GM19239 (cell line): ENCODE measurements at places on chromosomes 5 and 9.

DNA sequence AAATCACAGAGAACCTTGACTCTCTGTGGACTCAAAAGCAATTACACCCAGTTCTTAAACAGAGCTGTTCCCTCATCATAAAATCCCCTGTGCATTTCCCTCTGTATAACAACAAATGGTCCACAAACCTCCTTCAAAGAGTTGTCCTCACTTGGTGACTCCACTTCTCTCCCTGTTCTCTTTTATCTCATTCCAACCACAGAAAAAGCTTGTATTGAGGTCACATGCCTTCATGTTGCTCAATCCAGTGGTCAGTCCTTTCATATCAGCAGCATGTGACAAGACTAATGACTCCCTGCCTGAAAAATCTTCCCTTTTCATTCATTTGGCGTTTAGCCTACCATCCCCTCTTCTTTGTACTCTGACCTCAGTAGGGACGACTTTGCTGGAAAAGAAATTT, 158.0 kb downstream of the DEPDC1B start:
- no peak for DNase-seq

DNA sequence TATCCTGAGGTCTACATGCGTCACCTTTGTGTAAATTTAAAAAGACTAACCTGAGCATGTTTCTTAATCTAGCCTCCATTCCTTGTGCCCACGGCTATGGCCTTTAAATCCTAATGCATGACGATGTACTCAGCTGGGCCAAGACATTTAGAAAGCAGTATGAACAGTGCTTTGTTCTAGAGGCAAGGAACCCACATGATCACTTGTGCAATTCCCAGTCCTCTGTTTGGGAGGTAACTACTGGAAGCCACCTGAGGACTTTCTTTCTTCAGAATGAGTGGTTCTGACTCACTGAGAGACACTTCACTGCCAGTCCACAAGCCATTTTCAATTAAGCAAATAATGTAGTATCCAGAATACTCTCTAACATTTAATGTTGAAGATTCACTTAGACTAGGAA, 181.3 kb downstream of the RAB3C start:
- no peak for DNase-seq

- DNase-seq: no peak
Observed at GRCh38 chr5:118902656-118903438, 85.5 kb downstream of the DTWD2 start.

DNA sequence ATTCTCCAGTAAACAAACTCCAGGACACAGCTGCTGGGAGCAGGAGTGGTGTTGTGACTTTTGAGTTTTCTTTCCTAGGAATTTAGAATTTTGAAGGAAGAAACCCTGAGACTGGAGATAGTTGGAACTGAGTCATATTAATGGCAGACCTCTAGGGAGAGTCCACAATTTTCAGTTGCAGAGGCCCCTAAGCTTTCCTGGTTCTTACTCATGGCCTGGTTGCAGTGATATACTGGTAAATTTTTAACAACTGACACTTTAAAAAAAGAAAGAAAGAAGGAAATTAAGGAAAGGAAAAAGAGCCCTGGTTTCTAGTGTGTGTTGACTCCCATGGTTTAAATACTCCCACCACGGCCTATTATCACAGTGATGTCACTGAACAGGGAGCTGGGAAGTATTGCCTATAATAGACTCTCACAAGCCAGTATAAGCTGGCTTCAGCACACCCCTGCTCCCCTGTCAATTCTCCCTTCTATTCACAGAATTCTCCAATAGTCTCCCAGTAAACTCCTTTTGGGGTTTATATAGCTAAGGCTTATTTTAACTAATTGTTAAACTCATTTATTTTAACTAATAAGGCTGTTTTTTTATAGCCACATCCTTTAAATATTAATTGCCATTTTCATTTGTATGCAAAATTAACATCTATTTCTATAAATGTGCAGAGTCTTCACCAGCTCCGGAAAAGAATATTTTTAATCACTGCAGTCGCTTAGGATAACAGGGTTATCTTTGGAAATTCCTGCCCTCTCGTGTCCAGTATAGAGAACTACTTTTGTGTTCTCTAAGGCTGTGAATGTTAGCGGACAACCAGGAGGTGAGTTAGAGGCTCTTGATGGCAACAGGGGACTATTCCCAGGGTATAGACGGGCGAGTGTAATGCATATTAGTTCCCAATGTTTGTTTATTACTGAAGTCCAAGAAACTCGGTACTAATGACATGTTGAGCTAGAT, 59.7 kb downstream of the GGTA1 start:
- DNase-seq: no peak

- no peak for DNase-seq
Observed at GRCh38 chr5:5475975-5476374, 53.5 kb downstream of the ICE1 start.

GRCh38 chr5:149062371-149063016, 368 bp downstream of the SH3TC2 start:
- no peak for DNase-seq
